Fibroblast of lung (primary cell): ENCODE measurements at places on chromosomes 3 and 15. TPM values are rescaled to one million over a fixed set of nuclear protein-coding genes. Genes with fewer than 3 reads are reported as not detected.

DNA sequence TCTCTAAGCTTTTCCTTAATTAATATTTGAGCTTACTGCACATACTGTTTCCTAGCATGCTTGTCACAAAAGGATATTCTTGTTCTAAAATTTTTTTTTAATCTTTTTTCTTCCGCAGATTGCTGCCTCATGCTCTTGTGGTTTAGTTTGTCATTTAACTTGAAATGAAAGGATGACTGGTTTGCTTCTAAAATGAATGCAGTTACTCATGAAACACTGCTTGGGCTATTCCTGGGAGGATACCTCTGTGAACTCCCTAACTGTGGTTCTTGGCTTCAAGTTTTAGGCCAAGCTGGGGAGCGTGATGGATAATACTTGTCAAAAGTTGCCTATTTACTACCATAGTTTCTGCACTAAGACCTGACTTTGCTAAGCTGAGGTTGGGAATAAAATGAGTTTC is 64.0 kb downstream of the USP13 start:
- DNase-seq = peak; percentile 84
- H3K36me3 ChIP-seq = peaks cover 5% of the 10 kb centered on the region
- H3K4me1 ChIP-seq = peaks cover 16% of the 10 kb centered on the region

DNA sequence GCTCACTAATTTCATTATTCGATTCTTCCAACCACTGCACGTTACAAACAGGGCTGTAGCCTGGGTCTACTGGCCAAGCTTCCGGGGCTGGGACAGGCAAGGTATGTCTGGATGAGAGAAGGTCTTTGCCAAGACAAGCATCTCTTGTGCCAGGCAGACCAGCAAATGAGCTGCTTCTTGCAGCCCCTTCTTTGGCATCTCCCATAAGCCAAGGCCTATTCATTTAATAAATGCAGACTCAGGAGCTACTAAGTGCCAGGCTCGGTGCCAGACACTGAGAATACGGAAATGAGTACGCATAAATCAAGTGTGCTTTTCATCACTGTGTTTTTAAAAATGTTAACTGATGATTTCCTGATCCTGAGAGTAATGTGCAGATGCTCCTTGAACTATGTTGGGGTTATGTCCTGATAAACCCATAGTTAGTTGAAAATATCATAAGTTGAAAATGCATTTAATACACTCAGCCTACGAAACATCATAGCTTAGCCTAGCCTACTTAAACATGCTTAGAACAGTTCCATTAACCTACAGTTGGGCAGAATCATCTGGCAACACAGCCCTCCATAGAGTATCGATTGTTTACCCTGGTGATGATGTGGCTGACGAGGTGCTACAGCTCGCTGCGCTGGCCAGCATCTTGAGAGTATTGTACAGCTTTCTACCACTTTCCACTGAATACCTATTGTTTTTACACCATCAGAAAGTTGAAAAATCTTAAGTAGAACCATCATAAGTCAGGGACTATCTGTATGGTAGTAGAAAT is 135.0 kb upstream of the CTDSPL start:
- no peak overlapping the region for H3K4me3 ChIP-seq
- H3K27me3 ChIP-seq = no peaks in the 10 kb centered on the region
- DNase-seq = peak; percentile 21
- H3K4me1 ChIP-seq = no peaks in the 10 kb centered on the region
- no peak overlapping the region for H3K27ac ChIP-seq

- peak overlapping the region; percentile 82 for H3K27ac ChIP-seq
- no peaks in the 10 kb centered on the region for H3K36me3 ChIP-seq
- no peaks in the 10 kb centered on the region for H3K27me3 ChIP-seq
- peak; percentile 45 for DNase-seq
Measured at GRCh38 chr3:197750858-197751737, 1.4 kb downstream of the FYTTD1 start.

DNA sequence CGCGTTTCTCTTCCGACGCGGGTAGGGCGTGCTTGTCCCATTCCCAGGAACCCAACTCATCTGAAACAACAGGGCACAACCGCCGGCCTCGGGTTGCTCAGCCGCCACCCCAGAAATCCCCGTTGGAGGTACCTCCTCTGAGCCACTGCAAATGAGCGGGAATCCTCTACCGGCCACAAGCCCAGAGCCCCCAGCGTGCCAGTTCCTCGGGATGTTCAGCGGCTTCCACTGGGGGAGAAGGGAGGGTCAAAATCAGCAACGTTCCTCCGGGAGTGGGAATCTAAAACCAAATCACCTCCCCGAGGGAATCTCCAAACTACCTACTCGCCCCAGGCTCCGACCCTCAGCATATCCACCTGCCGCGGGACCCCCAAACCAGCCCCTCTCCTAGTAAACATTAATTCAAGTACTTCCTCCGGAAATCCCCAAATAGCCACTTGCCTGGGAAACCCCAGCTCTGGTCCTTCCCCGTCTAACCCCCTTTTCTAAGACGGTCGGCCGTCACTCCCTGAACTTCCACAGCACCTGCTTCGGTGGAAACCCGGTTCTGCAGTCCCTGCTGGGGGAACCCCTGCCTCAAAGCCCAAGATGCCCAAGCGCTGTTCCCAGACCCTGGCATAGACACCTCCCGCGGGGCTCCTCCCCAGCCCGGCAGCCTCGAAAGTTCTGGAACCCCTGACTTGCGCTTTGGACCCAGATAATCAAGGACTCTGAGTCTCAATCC is 887 bp downstream of the OXTR start:
- no peak for DNase-seq
- peaks cover 3% of the 10 kb centered on the region for H3K36me3 ChIP-seq
- no peaks in the 10 kb centered on the region for H3K27me3 ChIP-seq
- peak overlapping the region; percentile 60 for H3K4me3 ChIP-seq
- H3K27ac ChIP-seq = no peak overlapping the region

DNA sequence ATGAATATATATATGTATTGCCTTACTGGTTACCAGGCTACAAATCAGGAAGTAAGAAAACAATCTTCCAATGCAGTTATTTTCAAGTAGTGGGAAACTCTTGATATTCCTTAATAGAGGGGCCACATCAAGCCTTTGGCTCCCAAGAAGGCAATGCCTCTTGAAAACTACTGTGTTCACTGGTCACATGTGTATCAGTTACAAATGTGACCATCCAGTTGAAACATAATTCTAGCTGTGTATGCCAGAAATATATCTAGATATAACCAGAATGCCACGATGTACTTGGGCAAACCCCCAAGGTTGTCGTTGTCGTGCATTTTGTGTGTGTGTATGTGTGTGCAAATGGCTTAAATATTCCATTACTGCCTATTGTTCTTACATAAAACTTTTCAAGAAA is 200.8 kb downstream of the SUCLG2 start:
- H3K4me3 ChIP-seq = no peak overlapping the region
- no peak overlapping the region for H3K27ac ChIP-seq
- H3K4me1 ChIP-seq = no peaks in the 10 kb centered on the region
- no peak for DNase-seq
- H3K36me3 ChIP-seq = no peaks in the 10 kb centered on the region

DUOXA2 gene
- total RNA-seq = not detected in 2 replicates

P2RY14 gene
- not detected in 2 replicates for total RNA-seq
